Activated CD4-positive, CD25-positive, alpha-beta regulatory T cell treated with anti-CD3 and anti-CD28 coated beads, Interleukin-2, amount 50 U/mL, for 24 hours (primary cell): ENCODE measurements at places on chromosomes 2 and 18.

DNA sequence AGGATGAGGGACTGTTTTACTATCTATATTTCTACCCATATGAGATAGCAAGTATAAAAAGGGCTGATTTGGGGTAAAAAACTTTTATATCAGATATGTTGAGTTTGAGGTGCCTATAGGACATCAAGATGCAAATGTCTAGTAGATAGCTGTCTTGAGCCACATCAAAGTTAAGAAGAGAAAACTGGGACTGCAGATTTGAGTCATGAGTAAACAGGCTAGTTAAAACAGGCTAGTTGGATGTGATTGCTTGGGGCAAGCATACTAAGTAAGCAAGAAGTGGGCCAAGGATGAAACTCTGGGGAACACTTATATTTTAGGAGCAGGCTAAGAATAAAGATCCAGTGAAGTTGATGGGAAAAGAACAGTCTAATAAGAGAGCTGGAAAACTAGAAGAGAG lies 2.8 kb upstream of the SCRN3 start:
- ATAC-seq, result no peak

DNA sequence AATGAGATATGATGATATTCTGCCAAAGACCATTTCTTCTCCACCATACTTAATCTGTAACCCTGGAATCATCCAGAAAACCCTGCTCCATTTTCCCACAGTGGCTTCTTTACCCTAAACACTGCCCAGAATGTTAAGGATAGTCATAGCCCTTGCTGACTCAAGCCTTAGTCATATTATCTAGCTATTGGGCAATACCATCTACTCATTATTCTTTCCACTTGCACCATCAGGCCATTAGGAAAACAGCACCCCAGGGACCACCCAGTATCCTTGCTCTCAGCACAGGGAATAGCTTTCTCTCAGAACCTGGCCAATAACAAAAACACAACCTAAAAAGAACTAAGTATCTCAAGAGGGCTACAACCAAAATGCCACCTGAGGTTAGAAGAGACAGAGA lies 445.7 kb upstream of the SLC14A2 start:
- ATAC-seq, result no peak

- no peak for ATAC-seq
Measured at GRCh38 chr2:119682578-119682977, 3.6 kb downstream of the TMEM177 start.

GRCh38 chr2:82525744-82526143 lies 1933.3 kb downstream of the SUCLG1 start:
- no peak for ATAC-seq

GRCh38 chr2:230172156-230172555 lies 47.6 kb downstream of the SP110 start:
- ATAC-seq, result no peak

DNA sequence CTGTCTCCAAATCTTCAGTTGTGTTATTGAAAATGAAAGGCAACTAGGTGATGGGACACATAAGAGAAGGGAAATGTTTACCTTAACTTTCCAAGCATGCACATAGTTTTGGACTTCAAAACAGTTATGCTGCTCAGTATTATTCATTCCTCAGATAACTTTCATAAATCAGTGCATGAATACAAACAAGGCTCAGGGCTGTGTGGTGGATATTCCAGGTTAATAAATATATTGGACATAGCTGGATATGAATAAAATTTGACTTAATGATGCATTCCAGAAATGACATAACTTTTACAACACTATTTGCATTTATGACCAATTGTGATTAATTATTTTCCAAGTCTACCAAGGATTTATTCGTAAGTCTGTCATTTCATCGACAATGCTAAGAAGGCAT lies 301.2 kb upstream of the ZNF804A start:
- no peak for ATAC-seq

- no peak for ATAC-seq
Measured at GRCh38 chr2:64595397-64596176, 58.1 kb downstream of the SERTAD2 start.

DNA sequence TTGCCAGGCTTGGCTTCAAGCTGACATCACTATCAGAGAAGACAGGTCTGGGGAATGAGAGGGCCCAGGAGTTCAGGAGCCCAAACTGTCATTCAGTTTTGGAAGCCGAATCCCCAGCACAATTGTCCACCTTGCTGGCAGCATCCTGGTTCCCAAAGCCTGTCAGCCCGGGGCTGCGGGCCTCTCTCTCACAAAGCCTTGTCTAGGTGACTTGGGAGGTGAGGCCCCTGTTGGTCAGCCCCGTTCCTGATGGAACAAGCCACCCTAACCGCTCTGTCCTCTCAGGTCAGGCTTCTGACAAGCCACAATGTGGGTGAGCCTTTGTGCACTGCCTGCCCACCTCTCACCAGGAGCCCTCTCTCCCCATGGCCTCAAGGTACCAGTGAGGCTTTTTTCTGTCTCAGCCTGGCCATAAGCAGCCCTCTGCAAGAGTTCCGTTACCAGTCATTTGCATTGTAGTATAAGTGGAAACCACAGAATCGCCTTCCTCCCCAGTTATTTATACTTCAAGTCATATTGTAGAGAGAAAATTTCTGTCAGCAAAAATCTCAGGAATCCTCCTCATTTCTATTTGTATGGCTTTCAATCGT lies 100.6 kb downstream of the MSH2 start:
- ATAC-seq, result no peak

- ATAC-seq, result no peak
Measured at GRCh38 chr2:11984316-11985158, 238.1 kb downstream of the LPIN1 start.

DNA sequence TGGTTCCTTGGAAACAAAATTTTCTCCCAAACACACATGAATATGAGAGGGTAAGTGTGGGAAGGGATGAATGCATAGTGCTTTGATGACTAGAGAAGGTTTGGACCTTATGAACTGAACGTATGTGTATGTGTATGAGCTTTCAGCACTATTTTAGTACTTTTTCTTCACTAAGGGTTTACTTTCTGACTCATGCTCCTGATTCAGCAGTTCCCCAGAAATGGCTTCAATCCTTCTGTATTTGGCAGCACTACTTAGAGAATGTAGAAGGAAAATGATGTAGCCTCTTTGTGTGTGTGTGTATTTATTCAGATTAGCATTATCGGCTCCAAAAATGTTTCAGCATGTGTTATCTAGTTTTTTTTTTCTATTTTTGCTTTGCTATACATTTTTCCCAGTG lies 22.2 kb downstream of the KCNJ3 start:
- no peak for ATAC-seq

- ATAC-seq, result no peak
Measured at GRCh38 chr2:235149240-235149659, 197.4 kb downstream of the SH3BP4 start.

DNA sequence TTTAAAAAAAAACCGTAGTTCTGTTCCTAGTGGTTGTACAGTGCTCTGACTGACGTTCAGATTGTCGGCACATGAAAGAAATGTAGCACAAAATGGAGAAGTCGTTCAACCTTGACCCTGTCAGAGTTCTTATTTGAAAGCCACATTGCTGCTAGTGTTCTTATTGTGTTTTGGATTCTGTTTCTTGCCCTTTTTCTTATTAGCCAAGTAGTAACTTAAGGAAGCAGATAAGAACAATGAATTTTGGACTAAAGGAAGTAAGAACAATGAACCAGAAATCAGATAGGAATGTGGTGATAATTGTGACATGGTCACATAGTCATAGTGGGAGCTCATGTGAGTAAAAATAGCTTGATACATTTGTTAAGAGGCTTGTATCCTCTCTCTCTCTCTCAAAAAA lies 45.9 kb downstream of the RPIA start:
- ATAC-seq, result no peak

DNA sequence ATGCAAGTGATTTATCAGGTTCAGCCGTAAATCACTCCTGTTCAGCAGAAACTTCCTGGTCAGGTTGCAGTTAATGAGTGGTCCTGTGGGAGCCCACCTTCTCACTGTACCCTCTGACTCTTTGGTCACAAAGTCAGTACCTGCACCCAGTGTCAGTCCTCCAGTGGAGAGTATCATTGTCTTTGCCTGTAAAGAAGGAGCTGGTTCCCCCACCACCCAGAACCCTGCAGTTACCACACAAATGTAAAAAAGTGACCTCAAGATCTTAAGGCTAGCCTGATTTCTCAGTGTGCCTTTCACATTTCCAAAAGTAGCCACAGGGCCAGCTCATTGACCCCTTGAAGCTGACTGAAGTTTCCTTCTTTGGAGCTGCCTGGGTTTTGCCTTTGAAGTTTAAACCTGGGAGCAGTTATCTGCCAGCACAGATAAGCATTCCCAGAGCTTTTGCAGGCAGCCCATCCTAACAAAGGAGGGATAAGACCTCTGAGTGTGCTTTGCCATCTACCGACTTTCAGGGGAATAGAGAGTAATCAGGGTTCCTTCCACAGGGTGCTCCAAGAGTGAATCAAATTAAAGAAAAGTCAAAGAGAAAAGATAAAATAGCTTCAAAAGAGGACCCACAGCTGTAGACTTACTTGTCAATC lies 725.2 kb downstream of the CPS1 start:
- no peak for ATAC-seq

DNA sequence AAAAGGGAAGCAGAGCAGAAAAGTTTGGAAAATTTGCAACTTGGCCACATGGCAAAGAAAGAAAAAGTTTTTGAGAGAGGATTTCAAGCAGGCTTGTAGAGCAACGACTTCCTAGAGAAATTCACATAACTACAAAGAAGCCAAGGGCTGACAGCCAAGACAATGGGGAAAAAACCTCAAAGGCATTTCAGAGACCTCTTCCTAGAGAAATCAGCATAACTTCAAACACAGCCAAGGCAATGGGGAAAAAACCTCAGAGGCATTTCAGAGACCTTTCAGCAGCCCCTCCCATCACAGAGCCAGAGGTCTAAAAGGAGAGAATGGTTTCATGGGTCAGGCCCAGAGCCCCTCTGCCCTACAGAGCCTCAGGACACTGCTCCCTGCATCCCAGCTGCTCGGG lies 7.2 kb downstream of the ADI1 start:
- ATAC-seq, result no peak

DNA sequence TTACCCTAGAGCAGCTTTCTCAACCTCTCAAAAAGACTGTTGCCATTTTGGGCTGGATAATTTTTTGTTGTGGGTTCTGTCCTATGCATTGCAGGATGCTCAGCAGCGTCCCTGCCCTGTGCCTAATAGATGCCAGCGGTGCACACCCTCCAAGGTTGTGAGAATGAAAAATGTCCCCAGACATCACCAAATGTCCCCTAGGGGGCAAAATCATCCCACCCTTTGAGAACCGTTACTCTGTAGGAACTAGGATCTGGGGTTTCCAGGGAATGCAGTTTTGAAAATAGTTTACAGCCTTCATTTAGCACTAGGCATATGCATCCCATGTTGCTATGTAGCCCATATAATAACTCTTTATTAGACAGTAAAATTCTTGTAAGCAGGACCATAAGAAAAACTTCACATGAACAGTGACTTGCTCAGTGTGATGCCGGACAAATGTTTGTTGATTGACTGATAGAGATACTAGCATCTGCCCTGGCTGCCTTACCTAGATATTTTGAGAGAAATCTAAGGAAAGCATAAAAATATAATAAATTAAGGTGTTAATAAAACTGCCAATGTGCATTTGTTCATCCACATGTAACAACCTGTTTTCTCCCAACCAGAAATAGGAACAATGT lies 79.2 kb upstream of the EPC2 start:
- ATAC-seq, result no peak

- no peak for ATAC-seq
Measured at GRCh38 chr2:39435741-39436591, 1.1 kb downstream of the MAP4K3 start.

DNA sequence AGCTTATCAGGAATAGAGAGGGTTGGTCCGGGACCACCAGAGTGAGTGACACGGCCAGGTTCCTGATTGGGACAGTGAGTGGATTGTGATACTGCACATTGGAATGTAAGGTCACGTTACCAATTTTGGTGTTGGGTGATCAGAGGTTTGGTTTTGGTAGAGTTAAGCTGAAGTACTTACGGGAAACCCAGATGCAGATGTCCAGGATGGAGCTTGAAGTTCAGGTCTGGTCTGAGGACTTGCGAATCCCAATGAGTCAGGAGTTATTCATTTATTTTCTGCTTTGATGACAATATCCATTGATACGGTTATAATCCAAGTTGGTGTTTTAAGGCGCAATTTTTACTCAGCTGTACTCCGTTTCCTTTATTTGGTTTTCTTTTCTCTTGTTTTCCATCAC lies 273.6 kb downstream of the ALPK2 start:
- ATAC-seq, result no peak

GRCh38 chr2:113133704-113134598 lies 6.6 kb downstream of the IL1RN start:
- peak; percentile 44 for ATAC-seq

DNA sequence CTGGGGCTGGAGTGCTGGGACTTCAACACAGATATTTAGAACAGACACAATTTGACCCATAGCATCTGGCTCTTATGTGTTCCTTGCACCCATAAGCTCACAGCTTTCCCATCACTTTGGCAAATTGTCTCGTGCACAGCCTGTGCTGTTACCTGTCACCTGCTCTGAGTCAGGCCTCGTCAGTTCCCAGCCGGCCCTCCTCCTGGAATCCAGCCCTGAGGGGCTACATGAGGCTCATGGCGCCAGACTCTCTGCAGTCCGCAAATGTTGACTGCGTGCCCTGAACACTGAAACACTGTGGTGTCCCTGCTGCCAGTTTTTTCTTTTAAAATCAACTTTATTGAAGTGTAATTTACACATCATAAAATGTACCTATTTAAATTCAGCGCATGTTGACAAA lies 65.4 kb upstream of the BZW1 start:
- ATAC-seq, result no peak

GRCh38 chr2:143217512-143218115 lies 88.4 kb downstream of the ARHGAP15 start:
- ATAC-seq, result no peak

GRCh38 chr2:241844066-241844728 lies 14.5 kb downstream of the PDCD1 start:
- peak; percentile 85 for ATAC-seq

GRCh38 chr2:144467502-144468137 lies 52.3 kb downstream of the ZEB2 start:
- ATAC-seq, result no peak

- no peak for ATAC-seq
Measured at GRCh38 chr2:110755491-110756078, 23.2 kb downstream of the ACOXL start.

DNA sequence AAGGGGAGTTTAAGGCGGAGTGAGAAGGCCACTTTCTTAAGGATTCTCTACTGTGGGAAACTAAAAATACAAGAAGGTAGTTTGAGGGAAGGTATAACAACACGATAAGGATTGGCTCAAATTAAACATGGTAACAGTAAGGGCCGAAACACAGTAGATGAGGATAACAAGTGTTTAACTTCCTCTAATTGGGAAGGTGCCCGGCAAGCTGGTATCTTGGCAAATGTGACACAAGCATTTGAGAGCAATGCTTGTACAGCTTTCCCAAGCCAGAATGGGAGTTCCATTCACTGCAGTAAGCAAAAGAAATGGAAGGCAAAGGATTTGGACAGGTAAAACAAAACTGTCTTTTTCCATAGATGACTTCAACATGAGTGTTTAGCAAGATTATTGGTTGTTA lies 19.8 kb downstream of the USP40 start:
- ATAC-seq, result no peak

- ATAC-seq, result no peak
Measured at GRCh38 chr2:60450488-60450887, 103.0 kb downstream of the BCL11A start.
